ENCODE measurements at places on chromosomes 2 and 18.

DNA sequence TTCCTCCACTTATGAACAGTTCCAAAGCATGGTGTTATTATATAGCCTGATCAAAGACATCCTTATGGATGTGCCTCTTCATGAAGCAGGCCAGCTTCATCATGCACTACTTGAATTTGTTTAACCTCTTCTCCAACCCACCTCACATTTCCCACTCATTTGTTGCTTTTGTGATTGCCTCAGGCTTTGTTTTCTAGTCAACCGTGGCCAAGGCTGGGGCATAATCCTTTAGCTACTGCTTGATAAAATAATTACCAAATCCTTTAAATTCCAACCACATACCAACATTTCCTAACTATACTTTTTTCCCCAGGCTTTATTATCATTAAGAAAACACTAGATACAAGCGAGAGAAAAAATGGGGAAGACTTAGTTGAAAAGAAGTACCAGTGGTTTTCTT lies 39.6 kb upstream of the SCN1A start:
- no peak for DNase-seq

GRCh38 chr18:5980721-5981120 lies 85.4 kb upstream of the TMEM200C start:
- no peak for DNase-seq

DNA sequence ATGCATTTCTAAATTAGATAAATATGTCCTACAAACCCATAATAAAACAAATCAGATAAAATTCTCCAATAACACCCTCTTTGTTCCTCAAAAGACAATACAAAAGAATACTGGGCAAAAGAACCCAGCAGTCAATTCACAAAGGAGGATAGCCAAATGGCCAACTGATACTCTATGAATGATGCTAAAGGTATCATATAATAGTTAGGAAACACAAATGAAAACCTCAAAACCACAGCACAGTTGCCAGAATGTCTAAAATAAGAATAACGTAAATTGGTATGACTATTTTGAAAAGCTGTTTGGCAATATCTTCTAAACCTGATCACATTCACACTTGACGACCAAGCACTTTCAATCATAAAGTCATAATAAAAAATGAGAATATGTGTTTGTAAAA lies 315.4 kb downstream of the CDH7 start:
- DNase-seq = no peak

GRCh38 chr2:204722691-204723090 lies 177.4 kb downstream of the PARD3B start:
- DNase-seq = no peak

DNA sequence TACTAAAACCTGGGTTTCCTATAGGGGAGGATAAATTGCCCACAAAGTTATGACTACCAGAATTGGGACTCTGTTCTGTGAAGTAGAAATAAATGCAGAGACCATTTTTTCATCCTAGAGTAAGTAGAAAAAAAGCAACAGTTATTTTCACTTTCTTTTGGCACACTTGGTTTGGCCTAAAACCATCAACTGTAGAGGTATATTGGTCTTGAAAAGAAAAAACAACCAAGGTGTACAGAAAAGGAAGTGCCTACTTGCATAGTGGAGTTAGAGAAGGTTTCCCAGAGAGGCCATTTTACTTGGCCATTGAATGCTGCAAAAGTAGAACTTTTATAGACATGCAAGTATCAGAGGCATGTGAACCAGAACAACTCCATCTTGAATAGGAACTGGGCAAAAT lies 89.4 kb upstream of the TACR1 start:
- no peak for DNase-seq

GRCh38 chr2:109699646-109700045 lies 85.5 kb downstream of the SOWAHC start:
- DNase-seq = no peak

- DNase-seq = no peak
These were observed 172.4 kb downstream of the ZNF516 start for GRCh38 chr18:76322686-76323085.

DNA sequence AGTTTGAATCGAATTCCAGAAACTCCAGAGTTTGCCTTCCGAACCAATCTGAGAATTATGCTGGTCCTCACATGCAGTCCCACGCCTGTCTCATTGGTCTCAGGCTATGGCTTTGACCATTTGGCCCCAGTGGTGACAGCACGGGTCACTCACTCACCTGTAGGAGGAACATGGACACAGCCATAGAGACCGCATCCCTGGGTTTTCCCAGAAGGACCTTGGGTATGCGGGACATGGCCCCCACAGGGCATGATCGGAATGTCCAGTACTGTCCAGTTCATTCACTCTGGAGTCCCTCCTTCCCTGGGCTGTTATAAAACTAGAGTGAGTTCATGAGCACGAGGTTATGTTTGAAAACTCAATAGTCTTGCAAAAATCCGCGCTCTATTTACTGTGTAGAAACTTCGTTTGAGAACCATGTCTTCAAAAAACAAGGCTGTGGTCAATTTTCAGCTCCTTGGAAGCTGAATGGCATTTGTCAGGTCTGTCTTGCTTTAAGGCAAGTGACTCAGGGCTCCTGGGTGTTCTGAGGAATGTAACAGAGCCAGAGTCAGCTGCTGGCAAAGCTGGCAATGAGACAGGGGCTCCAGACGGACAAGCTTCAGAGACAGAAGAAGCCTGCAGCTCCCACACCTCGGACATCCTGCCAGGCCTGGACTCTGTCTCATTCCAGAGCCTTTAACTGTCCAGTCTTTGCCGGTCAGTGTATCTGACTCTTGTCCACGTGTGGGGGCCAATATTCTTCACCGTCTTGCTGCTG lies 86.7 kb upstream of the TMEM18 start:
- no peak for DNase-seq

- peak; percentile 14 for DNase-seq
These were observed 53.3 kb downstream of the ZNF236 start for GRCh38 chr18:76875390-76876325.

DNA sequence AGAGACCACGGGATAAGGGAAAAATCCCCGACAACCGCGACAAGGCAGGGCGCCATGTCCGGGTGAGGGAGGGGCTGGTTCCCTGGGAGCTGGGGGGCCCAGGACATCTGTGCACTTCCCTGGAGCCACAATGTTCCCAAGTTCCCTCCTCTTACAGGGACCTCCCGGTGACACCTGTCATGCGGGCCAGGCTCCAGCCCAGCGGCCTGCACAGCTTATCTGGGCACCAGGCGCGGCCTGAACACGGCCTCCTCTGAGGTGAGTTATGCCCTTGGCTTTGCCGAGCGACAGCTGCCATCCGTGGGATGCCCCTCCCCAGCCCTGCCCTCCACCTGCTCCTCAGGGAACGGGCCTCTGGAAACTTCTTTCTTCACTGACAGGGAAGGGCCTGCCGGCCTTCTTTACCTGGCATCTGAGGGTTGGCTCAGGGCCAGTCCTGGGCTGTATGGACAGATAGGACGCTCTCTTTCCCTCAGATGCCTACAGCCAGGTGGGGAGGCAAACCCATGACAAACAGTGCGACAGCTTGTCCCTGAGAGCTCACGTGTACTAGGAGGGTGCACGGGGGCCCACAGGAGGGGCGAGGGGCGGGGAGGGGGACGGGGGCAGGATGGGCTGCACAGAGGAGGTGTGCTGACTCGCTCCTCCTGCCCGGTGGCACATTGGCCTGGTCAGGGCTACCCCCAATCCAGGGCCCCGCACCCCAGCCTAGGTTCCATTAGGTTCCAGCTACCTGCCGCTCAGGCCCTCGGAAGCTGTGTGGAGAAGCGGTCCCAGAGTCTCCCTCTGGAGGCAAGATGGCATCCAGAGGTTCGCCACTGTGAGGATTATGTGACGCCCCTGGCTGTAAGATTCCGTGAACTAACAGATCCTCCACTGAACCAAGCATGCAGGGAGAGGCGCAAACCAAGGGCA lies 34.9 kb upstream of the HPCAL1 start:
- DNase-seq = no peak

GRCh38 chr2:237060534-237061312 lies 25.0 kb upstream of the COPS8 start:
- no peak for DNase-seq

DNA sequence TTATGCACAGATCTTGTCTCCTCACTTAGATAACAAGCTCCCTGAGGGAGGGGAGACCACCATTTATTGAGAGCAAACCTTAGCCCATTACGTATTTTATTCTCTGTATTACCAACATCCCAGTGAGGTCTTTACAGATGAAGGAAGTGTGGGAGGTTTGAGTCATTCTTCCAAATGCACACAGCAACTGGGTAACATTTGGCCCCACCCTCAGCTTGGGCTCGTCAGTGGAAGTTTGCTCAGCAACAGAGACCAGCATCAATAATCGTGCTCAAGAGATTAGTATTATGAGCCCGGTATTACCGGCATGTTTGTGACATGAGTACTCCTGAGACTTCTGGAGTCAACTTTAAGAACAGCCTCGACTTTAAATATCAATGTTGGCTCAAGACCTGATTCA lies 168.6 kb downstream of the ETAA1 start:
- DNase-seq = no peak

GRCh38 chr2:236171181-236171679 lies 3.0 kb upstream of the GBX2 start:
- no peak for DNase-seq

DNA sequence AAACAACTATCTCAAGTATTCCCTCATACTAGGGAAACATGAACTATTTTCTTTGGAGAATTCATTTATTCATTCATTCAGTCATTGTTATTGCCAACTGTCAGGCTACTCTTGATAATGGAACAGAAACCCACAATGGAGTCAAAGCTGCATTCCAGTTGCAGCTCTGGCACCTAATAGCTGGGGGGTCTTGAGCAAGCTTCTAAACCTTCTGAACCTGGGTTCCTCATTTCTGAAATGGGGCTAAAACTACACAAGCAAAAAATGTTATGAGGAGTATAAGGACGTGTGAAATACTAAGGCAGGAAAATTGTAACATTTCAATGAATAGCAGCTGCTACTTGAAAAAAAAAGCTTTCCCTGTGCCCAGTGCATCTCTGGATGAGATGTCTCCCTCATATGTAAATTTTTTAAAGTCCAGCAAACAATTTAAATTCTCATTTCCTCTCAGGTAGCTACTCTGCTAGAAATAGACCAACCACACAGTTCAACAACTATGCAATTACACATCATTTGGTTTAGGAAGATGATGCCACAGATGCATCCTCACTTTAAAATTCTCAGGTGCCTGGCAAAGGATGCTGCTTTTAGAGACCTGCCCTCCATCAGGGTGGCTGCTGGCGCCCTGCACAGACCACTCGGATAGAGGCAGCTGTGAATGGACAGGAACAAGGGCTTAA lies 38.5 kb downstream of the SPRED2 start:
- DNase-seq = no peak

GRCh38 chr2:45610281-45611019 lies 617 bp downstream of the SRBD1 start:
- DNase-seq = peak; percentile 25

GRCh38 chr2:196054631-196055030 lies 14.0 kb downstream of the DNAH7 start:
- DNase-seq = no peak

DNA sequence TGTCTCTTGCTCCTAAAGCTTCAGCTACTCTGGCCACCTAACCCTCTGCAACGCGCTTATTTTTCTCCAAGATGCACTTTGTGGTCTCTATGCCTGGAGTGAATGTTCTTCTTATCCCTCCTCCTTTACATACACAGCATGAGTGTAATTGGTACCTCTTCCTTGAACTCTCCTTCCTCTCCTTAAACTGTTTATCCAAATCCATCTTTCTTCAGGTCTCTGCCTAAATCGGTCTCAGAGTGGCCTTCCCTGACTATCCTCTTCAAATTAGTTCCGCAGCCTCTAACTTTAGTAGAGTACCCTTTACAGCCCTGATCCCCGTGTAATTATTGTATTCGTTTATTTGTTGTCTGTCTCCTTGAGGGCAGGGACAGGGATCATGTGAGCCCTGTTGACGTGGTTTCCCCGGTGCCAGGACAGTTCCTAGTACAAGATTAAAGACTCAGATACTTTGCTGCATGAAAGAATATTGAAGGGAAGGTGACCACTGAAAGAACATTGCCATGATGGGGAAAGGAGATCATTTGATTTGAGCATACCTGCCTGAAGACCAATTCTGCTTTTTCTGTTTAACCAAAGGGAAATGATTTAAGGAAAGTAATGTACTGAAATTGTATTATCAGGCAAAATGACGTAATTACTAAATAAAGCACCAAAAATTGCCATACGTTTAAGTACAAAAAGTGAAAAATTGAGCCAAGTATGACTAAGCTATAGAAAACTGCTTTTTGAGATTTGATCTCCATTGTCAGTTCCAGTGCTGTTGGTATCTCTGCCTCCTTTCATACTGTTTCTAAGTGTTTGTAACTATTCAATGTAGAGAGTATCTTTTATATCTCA lies 1.2 kb downstream of the CNOT9 start:
- no peak for DNase-seq

GRCh38 chr2:47064106-47064505 lies 91.0 kb downstream of the STPG4 start:
- no peak for DNase-seq

- no peak for DNase-seq
These were observed 35.0 kb downstream of the YES1 start for GRCh38 chr18:777021-777420.

GRCh38 chr18:24200494-24201290 lies 61.8 kb downstream of the CABYR start:
- DNase-seq = no peak

- DNase-seq = no peak
These were observed 94.3 kb downstream of the SOCS6 start for GRCh38 chr18:70382992-70383717.

DNA sequence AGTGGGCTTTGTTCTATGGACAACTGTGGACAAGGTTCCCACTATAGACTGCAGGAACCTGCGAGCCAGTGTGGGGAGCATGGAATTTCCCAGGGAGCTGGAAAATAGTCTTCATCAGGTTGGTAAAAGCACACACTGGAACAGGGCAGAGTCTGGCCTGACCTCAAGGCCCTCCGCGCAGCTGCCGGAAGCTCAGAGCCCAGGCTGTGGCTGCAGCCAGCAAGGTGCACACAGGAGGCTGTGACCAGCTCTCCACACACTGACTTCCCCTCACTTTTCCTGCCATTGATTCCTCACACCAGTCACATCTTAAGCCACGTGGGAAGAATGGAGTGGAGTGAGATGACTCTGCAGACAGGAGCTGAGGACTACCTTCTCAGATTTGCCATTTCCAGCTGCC lies 19.1 kb downstream of the MAL start:
- DNase-seq = no peak

DNA sequence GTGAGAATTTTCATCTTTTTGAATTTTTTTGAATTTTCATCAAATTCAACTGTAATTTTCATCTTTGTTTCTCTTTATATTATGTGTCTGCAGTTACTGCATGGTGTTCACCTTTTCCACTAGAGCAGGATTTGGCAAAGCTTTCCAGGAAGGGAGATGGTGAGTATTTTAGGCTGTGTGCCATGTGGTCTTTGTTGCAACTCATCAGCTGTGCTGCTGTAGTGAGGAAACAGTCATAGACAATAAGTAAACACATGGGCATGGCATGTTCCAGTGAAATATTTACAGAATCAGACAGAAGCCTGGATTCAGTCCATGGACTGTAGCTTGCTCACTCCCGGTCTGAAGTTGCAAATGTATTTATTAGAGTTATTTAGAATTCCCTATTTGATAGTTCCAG lies 120.4 kb downstream of the DCDC2C start:
- no peak for DNase-seq

DNA sequence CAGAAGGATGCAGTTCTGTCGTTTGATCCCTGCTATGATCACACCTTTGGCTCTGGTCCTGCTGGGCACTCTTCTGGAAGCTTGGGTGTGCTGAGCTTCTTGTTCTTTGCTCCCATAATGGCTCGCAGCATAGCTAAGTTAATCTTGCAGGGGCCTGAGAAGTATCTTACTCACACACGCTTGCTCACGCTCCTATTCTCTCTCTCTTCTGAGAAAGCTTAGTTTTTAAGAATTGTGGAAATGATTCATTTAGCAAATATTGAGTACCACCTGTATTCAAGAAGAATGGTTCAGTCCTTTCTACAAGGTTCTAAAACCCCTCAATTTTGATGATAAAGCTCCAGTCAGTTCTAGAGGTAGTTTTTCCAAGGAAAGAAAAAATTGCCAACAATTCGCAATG lies 40.6 kb downstream of the XRCC5 start:
- no peak for DNase-seq

Measured in NCI-H1417 treated with DMSO at 0.1 percent for 48 hours (cell line).